T-cell (primary cell): ENCODE measurements at places on chromosomes 12 and 14. TPM values are rescaled to one million over a fixed set of nuclear protein-coding genes. Genes with fewer than 3 reads are reported as not detected.

DNA sequence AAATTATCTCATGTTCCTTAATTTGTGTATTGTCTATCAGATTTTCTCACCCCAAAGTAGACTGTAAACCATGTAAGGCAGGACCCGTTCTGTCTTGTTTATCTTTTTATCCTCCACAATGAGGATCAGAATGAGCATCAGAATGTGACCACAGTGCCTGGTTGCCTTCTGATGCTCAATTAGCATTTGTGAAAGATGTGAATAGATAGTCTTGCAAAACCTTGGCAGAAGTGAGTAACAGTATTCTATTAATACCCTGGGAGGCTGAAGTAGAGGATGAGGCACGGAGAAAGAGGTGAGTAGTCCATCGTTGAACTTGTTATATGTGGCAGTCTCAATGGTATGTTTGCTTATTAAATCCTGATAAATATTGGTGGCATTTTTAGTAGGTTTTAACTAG, 781.4 kb downstream of the NRXN3 start:
- DNase-seq: no peak

Gene AHNAK2
- 0.22 TPM for total RNA-seq

Gene KRT74
- total RNA-seq: 0.51 TPM

Gene KRT6C
- total RNA-seq: not detected

- DNase-seq: no peak
Measured at GRCh38 chr14:75752907-75753594, 92.0 kb downstream of the TTLL5 start.

DNA sequence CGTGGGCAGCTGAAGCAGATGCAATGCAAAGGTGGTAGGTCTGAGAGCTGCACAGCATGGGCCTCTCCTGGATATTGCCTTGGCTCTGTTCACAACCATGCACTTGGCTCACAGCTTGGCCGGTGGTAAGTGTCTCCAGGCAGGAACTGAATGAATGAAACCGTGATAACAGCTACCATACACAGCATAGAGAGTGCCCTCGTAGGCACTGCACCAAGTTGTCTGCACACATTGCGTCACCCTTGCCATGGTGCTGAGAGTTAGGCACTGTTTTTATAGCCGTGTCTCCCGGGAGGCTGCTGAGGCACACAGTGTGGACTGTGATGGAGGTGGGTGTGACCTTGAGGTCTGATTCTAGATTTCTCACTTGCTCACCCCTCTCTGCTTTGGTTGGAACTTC, 157.6 kb upstream of the VASH1 start:
- DNase-seq: no peak

DNA sequence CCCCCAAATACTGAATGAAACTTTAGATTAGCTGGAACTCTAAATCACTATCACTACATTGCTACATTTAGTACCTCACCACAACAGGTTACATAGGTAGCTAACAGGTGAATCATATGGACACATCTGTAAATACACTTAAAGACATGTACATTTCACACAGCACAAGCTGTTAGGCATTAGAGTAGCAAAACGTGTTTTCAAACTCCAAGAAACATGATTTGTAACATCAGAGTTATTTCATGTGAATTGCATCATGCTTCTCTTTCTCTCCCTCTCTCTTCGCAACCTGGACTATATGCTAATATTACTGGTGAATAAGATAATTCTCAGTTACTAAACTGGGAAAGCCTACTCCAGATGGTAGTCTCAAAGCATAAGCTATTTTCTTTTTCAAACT, 4.3 kb downstream of the SEL1L start:
- DNase-seq: no peak

- no peak for DNase-seq
Measured at GRCh38 chr12:64877363-64878004, 53.0 kb downstream of the TBC1D30 start.

DNA sequence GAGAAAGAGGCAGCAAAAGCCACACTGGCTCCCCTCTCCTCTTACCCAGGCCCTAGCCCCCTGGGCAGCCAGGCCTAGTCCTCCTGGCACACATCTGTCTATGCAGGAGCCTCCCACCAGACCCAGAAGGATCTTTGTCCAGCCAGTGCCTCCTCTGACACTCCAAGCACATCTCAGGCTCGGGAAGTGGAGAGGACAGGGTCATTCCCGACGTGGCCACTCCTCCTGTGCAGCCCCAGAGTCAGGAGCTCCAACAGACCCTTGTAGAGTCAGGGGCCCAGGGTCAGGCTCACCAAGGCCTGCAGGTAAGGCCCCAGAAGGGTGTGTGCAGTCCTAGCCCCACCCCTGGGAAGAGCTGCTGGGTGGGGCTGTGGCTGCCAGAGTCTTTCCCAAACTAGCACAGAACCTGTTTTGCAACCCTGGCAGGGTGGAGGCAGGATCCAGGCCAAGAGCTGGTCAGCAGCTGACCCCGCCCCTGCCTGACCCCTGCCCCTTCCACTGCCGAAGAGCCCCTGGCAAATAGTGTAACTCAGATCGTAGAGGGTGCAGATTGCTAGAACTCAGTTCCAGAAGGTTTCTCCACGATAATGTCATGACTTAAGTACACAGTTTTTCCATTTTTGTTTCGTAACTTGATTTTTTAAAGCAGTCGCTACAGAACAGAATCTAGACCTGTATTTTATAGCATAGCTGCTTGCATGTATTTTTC, 26.6 kb upstream of the PNMA1 start:
- no peak for DNase-seq

DNA sequence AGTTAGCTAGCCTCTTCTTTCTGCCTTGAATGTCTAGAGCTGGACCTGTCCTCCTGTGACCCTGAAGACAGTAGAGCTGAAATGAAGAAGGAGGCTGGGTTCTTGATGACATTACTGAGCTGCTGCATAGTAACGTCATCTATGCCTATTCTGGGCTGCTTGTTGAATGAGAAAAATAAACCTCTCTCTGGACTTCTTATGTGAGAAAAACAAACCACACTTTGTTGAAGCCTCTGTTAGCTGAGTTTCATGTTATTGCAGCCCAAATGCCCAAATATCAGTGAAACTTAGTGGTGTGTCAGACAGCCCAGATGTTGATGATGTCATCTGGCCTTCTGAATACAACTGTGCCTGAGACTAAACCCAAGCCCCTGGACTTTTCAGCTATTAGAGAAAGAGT, 67.0 kb upstream of the MAX start:
- no peak for DNase-seq

Gene EML1
- total RNA-seq: not detected

Gene NINJ2
- 2.5 TPM for total RNA-seq

- DNase-seq: no peak
Measured at GRCh38 chr14:83184531-83184930, 1650.9 kb upstream of the SEL1L start.

- DNase-seq: no peak
Measured at GRCh38 chr12:50637870-50638481, 125.9 kb upstream of the ATF1 start.

GRCh38 chr12:128813392-128813791, 10.4 kb downstream of the SLC15A4 start:
- DNase-seq: no peak

DNA sequence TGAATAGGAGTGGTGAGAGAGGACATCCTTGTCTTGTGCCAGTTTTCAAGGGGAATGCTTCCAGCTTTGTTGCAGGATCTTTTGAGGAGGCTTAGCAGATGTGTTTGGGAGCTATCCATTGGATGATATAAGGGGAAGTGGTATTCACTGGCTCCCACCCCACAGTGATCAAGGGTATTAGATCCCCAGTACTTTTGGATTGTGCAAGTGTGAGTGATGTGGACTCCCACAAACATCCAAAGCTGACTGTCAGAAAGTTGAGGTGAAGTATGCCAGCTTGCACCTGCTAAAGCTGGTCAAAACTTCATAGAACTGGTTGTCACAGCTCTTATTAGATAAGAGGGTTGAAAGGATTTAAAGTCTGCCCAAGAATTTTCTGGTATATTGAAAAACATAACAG, 110.1 kb upstream of the BTG1 start:
- DNase-seq: no peak
